Endothelial cell (in vitro differentiated cells): ENCODE measurements at places on chromosomes 7 and 10.

DNA sequence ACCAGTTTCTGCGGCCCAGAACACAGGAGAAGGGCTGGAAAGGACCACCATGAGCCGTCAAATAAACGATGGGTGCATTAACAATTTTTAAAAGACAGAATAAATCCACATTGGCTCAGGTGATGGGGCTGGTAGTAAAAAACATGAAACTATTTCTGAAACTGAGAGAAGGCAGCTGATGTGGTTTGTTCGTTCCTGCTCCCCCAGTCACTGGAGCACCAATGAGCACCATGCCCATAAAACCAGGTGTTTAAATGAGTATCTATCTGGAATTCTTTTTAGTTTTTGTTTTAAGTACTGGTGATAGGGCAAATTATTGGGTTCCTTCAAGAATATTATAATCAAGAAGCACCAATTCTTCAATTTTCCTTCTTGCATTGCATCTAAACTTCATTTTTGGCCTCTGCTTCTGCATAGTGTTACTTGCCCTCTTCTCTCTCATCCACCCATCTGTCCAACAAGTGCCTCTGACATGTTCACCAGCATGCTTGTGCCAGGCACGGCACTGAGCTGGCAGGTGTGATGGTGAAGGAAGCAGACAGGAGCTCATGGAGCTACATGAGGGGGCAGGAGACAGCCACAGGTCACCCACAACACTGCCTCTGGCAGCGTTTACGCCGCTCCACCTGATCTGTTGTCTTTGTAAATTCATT lies 65.5 kb downstream of the LARP4B start:
- DNase-seq, result no peak

DNA sequence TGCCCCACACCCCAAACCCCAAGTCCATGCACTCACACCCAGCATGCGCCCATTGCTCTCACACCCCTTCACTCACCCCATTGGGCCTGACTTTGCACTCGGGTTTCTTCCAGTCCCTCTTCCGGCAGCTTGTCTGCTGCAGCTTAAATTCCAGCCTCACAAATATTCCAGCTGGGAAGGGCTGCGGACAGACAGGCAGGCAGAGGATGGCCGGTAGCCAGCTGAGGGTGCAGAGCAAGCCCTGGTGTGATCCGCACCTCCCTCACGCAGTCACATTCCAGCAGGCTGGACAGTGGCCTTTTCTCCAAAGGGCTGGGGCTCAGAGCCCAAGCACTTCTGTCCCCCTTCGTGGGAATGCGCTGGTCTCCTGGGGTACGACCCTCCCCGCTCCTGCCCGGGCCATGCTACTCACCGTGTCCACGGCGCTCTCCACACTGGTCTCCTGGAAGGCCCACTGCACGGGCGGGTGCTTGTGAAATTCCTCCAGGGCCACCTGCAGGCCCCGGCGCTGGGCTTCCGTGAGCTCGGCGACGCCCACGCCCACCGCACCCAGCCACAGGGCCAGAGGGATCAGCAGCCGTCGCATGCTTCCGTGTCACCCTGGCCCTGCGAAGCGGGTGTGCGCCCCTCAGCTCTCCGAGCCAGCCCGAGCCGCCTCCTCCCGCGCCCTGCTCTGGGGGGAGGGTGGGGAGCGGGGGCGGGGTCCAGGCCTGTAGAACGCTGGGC lies 1.2 kb downstream of the RARRES2 start:
- no peak for DNase-seq

DNA sequence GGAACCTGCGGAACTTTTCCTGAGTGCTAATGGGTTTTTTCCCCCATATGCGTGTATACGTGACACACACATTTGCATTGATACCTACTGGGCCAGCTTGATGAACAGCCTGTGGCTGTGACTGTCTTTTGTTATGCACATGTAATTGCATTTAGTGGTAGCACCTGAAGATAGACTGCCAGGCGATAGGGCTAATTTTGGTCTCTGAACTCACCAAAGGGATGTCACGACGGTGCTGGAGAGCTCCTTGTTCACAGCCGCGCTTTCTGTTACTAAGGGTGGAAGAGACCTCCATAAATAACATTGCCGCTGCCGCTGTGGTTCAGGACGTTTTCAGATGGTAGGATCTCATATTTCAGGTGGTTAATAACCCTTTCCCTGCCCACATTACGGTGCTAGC lies 133.2 kb downstream of the CAMK1D start:
- no peak for DNase-seq

DNA sequence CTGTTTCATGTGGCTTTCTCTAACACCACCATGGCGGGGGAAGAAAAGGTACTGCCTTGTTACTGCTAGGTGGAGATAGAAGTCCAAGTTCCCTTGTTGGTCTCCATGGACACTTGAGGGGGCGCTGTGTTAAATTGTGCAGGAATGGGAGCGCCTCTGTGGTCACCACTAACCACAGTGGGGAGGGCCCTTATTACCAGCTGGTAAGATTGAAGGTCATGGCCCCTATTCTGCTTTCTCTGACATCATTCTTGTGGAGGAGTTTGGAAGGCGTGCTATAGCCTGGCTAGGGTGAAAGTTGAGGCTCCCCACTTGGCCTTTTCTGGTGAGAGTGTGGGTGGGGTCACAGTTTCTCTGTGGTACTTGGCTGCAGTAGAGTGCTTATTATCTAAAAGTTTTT lies 14.9 kb upstream of the MXI1 start:
- DNase-seq, result no peak

DNA sequence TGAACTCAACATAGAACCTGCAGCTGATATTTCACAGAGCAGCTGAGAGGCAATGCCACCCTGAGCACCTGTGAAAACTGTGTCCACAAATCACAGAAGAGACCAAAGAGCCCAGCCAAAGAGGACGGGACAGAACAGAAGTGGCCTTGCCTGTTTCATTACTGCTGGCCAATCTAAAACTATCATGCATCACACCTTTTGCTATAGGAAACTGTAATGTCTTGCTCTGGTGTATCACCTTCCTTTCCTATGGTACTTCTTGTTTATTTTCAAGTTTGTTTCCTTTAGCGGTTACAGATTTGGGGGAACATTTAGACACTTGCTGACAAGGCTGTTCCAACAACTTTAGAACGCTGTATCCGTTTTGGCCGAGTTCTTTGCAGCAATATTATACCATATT lies 80.3 kb downstream of the PIP4K2A start:
- DNase-seq, result no peak

DNA sequence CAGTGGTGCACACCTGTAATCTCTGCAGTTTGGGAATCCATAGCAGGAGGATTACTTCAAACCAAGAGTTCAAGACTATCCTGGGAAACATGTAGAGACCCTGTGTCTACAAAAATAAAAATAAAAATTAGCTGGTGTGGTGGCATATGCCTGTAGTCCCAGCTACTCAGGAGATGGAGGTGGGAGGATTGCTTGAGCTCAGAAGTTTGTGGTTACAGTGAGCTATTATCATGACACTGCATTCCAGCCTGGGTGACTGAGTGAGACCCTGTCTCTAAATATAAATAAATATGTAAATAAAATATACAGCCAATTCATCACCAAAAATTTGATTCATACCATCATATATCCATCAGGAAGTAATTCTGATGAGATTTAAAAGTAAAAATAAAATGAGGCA lies 60.9 kb downstream of the ANKRD7 start:
- DNase-seq, result no peak

DNA sequence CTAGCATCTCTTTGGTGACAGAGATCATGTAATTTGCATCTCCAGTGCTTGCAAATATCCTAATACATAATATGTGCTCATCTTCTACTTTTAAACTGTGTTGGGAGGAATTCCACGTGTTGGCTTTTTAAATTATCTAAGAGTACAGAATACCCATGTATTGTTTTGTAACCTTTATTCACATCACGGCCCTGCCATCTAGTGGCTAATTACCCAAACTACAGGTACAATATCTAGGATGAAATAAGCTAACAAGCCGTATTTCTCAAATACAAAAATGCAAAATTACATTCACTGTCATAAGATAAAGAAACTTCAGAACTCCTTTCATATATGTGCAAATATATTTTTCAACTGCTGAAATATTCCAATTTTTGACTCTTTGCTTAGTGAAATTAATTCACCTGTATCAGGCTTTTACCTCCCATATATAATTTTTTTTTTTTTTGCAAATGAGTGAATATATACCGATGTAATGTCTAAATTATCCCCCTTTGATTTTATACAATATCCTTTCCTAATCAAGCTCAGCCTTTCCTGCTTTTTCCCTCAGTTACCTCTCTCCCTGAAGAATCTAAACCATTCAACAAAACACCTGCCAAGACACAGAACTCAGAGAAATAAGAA lies 30.3 kb upstream of the LSM8 start:
- DNase-seq, result peak; percentile 42

DNA sequence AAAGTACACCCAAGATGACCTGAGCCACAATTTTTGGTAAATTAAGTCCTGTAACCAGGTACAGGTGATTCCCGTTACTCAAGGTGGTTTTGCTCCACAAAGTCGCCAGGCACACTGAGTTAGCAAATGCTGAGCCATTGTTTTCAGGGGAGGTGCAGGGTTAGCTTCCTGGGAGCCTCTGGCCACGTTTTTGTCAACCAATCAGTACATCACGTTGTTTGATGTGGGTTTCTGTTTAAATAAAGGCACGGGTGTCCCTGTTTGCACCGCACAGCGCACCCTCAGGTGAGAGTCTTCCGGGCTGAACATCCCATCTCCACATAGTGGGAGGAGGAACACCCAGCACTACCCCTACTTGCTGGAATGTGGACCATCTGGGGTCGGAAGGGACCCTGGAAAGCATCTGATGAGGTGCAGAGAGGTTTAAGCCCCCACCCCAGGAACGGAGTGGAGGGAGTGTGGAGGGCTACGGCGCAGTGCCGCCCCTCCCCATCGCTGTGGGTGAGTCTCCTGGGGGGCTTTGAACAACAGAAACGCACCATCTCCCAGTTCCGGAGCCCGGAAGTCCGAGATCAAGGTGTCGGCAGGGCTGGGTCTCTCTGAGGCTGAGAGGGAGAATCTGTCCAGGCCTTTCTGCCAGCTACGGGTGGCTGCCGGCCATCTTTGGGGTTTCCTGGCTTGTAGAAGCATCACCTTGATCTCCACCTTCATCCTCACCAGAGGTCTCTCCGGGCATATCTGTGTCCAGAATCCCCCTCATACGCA lies 42.5 kb downstream of the PRKAG2 start:
- DNase-seq, result no peak

- no peak for DNase-seq
These were observed 47.4 kb upstream of the SLC29A3 start for GRCh38 chr10:71271662-71272055.

- no peak for DNase-seq
These were observed 555.0 kb downstream of the INHBA start for GRCh38 chr7:41147606-41148485.

GRCh38 chr10:30502266-30503060 lies 68.5 kb downstream of the MAP3K8 start:
- no peak for DNase-seq

GRCh38 chr7:156220701-156221100 lies 408.4 kb upstream of the SHH start:
- no peak for DNase-seq

- no peak for DNase-seq
These were observed 100.6 kb upstream of the GLCCI1 start for GRCh38 chr7:7867846-7868571.

- DNase-seq, result no peak
These were observed 53.8 kb downstream of the ABCA13 start for GRCh38 chr7:48225101-48225500.

DNA sequence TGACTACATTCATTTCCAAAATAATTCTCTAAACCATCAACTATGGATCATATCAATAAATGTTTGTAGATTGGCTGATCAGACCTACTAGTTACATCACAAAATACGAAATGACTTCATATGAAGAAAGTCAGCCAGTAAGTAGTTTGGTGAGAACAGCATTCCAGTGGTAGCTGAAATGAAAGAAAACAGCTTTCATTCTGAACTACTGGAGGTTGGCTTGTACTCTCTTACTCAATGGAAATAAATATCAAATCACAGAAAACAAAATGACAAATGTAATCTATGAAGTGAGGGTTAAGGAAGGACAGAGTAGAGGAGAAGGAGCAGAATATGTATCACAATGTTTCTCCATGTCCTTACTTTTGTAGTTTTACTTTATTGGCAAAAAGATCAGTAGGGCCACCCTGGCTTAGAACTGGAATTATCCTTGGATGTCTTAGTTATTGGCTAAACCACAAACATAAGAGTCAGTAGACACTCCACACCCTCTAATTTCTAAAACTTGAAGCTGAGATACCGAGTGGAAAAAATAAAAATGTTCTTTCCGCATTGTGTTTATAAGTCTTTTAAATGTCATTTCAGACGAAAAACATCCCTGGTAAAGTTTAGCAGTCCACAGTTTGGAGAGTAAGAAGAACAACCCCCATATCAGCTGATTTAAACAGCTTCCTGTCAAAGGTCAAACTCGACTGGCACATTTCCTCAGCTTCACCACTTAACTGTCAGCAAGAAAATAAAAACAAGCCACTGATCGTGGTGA lies 74.0 kb upstream of the DGKI start:
- DNase-seq, result no peak

DNA sequence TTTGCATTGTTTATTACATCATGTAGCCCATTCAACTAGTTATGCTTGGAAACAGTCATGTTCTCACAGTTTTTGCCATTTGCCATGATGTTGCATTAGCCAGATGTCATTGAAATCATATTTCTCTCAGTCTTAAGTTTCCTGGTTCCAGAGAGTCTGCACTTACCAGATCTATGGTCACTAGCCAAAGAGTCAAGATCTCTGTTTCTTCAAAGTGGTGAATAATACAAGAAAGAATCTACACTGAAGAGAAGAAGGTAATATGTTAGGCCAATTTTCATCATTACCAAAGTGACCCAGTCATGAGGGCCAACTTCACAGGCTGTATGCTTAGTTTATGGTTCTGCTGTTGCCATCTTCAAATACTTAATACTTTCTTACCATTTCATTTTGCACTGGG lies 89.0 kb upstream of the PHYHIPL start:
- no peak for DNase-seq

GRCh38 chr7:47047384-47047783 lies 534.5 kb downstream of the TNS3 start:
- DNase-seq, result no peak

GRCh38 chr7:122412441-122412840 lies 107.9 kb upstream of the FEZF1 start:
- no peak for DNase-seq

GRCh38 chr10:81096558-81096957 lies 558.9 kb downstream of the SH2D4B start:
- DNase-seq, result no peak

DNA sequence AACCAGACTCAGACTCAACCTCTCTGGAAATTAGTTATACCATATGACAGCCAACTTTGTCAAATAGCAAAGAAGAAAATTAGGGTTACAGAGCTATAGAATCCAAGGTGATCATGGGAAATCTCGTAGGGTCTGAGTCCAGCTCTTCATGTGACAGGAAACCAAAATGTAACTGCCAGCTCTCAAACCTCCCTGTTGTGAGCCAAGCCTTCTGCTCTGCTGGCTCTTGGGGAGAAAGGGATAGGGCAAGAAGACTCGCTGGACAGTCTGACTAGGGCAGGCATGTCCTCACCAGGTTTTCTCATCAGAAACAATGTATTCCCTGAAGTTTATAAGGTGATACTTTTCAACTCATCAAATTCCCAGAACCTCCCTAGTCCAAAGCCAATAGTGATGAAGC lies 63.0 kb downstream of the CDHR3 start:
- DNase-seq, result no peak
